Renal cortex interstitium (tissue), 15 donors: ENCODE measurements at places on chromosomes 3 and 15.

DNA sequence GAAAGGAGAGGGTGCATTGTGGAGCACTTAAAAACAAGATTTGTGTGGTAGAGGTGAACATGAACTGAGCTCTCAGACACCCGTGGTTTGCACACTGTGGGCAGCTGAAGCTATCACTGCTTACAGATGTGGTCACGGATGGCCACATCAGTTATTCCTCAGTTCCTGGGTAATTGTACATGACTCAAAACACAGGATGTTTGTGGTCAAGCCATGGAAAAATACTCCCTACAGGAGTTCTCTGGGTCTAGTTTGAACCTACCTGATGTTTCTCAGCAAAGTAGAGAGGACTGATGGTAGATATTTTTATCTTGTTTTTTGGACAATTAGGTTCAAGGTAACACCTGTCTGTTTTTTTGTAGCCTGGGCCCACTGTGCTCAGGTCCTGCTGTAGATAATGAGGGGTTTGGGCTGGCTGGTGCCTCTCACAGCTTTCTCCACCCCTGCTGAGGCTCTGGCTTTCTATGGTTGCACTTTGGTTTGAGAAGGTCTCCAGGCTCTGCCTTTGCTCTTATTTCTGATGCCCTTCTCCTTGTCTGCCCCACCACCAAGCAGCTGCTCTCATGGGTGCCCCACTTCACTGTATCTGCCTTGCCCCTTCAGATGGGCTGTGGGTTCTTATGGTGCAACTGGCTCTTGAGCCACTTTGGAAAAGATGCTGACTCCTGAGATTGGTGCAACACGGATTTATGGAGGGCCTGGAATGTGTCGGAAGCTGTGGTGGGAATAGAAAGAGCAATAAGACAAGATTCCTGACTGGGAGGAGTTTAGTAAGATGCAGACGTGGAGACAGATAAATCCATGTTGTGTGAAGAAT lies 40.1 kb downstream of the CDCP1 start:
- DNase-seq: no peak

DNA sequence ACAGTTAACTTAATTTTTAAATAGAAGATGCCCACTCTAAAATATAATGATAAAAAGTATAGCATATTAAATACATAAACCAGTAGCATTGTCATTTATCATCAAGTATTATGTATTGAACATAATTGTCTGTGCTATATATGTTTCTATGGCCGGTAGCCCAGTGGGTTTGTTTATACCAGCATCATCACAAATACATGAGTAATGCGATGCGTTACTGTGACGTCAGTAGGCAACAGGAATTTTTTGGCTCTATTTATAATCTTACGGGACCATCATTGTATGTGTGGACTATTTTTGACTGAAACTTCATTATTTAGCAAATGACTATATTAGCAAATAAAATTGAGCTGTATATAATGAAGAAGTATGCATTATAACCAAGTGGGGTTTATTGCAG lies 82.1 kb downstream of the FLNB start:
- no peak for DNase-seq

DNA sequence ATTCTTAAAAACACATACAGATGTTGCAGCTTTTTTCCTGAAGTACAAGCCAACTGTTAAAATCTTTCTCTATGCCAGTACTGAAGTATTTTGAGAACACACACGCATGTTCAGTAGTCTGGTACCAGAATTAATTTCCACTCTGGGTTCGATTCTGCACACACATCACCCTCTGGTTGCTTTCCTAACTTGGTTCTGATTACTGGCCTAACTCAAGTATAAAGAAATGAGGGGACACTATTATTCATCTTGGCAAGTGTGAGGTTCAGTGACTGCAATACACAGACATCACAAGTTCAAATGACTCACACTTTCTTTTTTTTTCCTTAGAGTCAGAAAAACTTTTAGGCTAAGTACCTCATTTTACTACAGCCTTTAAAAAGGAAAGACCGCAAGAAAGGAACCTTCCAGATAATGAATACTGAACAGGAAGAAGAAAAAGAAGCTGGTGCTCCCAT lies 37.4 kb upstream of the LDHAL6B start:
- no peak for DNase-seq

- DNase-seq: no peak
These were observed 48.9 kb upstream of the NAALADL2 start for GRCh38 chr3:174810254-174810653.

DNA sequence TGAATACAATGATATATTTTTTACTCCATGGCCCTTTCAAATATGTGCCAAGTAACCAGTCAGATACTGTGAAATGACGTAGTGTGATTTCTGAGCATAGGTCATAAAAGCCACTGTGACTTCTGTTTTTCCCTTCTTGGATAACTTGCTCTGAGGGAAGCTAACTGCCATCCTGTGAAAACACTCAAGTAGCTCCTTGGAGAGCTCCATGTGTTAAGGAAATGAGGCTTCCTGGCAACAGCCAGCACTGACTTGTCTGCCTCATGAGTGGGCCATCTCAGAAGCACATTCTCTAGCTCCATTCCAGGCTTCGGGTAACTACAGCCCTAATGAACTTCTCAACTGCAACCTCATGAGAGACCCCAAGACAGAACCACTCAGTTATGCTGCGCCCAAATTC lies 9.5 kb upstream of the CCDC80 start:
- no peak for DNase-seq

DNA sequence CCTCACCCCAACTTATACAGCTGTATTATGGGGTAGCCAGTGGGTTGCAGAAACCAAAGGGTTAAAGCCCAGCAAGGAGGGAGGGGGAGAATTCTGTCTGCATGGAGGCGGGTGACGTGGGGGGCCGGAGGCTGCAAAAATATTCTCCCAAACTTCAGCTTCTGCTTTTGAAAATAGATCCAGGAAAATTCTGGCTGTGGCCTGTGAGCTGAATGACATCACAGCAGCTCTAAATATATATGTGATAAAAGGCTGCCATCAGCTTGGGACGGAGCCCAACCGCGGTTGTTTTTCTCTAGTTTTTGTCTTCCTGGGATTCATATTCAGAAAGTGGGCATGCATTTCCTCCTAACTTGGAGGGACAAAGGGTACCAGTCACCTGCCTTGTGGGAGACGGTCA lies 27.6 kb downstream of the MAPKAPK3 start:
- DNase-seq: no peak
